Activated CD4-positive, alpha-beta T cell treated with anti-CD3 and anti-CD28 coated beads, Interleukin-2, amount 10 ng/mL, durations not matched to agents 7 days and 5 days (primary cell): ENCODE measurements at places on chromosomes 11 and 22.

DNA sequence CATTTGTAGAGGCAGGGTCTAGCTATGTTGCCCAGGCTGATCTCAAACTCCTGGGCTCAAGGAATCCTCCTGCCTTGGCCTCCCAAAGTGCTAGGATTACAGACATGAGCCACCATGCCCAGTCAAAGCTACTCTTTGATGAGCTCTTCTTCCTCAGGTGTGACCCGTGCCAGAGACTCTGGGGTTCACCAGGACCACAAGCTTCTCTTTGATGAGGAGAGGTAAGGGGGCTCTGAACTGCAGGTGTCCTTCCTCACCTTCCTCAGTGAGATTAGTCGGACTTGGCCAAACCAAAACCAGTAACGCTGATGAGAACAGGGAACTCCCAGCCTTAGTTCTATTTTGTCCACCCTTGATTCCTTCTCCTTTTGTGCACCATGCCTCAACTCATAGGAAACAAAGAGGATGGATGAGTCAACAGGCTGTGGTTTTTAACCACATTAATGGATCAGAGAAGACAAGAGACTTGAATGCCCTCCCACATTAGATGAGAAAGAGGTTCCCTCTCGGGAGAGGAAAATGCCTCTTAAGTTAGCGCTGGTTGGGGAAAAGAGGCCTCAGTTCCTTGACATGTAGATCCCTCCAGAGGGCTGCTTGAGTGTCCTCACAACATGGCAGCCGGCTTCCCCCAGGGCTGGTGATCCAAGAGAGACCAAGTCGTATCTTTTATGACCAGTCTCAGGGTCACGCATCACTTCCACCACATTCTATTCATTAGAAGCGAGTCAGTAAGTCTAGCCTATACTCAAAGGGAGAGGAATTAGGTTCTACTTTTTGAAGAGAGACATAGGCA is 25.7 kb upstream of the CTR9 start:
- peak; percentile 31 for DNase-seq

DNA sequence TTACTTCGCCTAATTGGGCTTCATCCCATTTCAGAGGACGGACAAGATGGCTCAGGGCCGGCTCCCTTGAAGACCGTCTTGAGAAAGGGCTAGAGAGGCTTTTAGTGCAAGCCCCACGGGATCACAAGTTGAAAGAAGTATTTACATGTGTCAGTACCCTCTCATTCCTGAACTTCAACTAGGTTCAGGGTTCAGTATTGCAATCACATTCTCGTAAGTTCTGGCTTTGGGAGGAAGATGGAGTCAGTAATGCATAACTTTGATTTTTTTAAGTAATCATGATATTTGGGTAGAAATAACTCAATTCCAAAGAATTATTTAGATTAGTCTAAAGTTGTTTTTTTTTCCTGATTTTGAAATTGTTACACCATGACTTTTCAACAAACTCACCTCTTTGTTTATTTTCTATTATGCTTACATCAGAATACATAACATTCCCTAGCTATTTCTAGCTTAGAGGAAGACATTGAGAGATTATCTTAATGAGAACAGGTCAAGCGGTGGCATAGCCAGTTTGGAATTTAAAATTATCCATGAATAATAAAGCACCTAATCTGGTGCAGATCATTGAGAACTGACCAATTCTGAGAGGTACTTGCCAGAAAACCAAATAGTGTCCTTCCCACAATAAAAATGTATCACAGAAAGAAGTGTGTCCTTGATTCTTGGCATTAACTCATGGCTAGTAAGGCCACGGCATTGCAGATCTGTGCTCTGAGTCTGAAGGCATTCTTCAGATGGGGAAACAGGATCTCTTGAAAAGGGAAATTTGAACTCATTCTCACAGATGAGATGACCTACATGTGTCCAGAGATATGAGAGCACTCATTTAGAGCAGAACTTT is 92.1 kb upstream of the BLID start:
- no peak for DNase-seq

- DNase-seq = no peak
Observed at GRCh38 chr11:18452927-18453326, 2.7 kb upstream of the LDHAL6A start.

- DNase-seq = no peak
Observed at GRCh38 chr11:88175569-88176075, 379 bp upstream of the RAB38 start.

- peak; percentile 11 for DNase-seq
Observed at GRCh38 chr11:45182902-45183301, 36.5 kb downstream of the PRDM11 start.

DNA sequence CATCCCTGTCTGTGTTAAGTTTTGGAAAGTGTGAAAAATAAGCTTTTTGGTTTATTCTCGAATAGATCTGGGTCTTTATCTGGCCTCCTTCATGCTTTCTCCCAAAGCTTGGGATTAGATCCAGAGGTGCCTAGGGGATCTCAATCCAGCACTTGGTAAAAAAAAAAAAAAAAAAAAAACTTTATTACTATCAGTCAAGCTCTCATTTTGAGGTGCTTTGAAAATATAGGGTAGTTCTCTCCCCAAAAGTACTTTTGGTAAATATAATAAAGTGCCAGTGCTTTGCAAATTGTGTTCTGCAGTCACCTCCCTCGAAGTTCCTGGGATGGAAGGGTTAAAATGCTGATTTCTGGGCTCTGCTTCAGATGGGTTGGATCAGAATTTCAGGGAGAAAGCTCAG is 15.5 kb upstream of the CEP295 start:
- no peak for DNase-seq

- no peak for DNase-seq
Observed at GRCh38 chr11:79062814-79063762, 377.7 kb downstream of the TENM4 start.

GRCh38 chr11:95764267-95764898 is 25.2 kb downstream of the FAM76B start:
- no peak for DNase-seq

DNA sequence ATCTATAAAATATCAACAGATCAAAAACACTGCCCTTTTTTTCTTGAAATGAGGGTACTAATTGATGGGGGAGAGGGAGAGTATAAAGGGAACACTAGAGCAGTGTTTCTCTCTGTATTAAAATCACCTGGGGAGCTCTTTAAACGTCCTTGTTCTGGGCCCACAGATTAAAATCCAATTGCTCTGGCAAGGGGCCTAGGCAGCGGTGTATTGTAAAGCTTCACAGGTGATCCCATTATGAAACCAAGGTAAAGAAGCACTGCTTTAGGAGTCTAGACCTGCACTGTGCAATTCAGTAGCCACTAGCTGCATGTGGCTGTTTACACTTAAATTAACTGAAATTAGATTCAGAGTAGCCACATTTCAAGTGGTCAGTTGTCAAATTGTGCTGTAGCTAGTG is 3.0 kb downstream of the AQP11 start:
- no peak for DNase-seq

GRCh38 chr22:19480789-19481188 is 1.1 kb downstream of the CDC45 start:
- no peak for DNase-seq

DNA sequence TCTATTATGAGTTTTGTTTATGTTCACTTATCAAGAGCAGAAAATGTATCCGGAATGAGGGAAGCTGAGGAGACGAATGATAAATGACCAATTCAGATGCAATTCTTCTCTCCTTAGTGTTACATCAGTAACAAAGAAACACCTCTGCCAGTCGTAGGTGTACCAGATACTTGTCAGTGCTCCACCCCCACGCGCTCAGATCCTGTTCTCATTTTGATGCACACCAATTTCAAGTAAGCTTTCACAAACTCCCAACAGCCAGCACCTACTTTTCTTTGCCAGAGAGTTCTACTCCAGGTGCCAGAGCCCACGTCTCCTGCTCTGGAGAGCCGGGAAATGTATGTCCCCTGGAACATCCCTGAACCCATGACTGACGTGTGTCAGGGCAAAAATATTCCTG is 43.7 kb downstream of the OR8B12 start:
- DNase-seq = no peak

DNA sequence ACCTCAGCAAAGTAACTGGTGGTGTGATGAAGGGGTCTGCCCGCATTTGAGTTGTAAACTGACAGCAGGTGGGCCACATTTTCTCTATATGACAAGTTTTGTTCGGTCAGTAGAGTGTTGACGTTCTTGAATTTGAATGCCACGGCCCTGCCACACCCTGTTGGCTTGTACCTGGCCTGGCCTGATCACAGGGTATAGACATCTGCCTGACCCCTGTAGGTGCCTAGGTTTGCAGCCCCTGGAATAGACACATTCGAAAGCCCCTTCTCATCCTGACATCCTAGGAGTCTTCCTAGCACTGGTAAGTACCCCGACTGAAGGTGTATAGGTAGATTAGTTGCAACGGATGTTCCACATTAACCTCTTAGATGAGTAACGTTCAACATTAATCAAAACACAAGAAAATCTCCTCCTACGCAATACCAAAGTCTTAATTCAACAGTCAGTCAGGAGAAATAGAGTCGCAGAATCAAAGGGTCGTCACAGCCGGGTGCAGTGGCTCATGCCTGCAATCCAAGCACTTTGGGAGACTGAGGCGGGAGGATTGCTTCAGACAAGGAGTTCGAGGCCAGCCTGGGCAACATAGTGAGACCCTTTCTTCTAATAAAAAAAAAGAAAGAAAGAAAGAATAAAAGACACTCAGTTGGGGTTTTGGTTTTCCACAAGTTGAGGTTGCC is 43.6 kb upstream of the CD5 start:
- no peak for DNase-seq

DNA sequence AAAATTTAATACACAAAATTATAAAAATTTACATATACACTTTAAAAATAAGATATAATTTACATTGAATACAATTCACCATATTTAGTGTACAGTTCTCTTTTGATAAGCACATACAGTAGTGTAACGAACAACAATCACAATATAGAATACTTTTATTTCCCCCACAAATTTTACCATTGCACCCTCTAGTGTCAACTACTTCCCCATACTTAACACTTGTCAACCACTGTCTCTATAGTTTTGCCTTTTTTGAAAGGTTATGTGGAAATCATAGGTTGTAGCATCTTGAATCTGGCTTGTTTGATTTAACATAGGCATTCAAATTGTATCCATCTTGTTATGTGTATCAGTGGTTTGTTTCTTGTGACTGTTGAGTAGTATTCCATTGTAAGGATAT is 21.3 kb upstream of the PANX1 start:
- no peak for DNase-seq

DNA sequence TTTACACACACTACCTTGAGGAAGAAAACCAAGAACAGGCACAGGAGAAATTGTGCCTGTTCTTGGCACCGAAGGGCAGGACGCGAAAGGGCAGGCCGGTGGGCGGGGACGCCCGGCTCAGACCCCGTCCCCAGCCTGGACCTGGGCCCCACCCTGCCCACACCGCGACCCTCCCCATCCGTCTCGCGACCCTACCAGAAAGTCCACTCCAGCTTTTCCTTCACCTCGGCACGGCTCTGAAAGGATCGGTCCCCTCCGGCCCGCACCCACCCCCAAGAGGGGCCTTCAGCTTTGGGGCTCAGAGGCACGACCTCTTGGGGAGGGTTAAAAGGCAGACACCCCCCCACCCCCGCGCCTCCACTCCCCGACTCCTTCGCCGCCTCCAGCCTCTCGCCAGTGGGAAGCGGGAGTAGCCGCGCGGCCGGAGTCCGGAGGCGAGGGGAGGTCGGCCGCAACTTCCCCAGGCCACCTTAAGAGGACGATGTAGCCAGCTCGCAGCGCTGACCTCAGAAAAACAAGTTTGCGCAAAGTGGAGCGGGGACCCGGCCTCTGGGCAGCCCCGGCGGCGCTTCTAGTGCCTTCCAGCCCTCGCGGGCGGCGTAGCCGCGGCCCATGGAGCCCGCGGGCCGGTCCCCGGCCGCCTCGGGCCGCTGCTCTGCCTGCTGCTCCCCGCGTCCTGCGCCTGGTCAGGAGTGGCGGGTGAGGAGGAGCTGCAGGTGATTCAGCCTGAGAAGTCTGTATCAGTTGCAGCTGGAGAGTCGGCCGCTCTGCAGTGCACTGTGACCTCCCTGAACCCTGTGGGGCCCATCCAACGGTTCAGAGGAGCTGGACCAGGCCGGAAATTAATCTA is 4.4 kb downstream of the SEC14L6 start:
- DNase-seq = no peak

DNA sequence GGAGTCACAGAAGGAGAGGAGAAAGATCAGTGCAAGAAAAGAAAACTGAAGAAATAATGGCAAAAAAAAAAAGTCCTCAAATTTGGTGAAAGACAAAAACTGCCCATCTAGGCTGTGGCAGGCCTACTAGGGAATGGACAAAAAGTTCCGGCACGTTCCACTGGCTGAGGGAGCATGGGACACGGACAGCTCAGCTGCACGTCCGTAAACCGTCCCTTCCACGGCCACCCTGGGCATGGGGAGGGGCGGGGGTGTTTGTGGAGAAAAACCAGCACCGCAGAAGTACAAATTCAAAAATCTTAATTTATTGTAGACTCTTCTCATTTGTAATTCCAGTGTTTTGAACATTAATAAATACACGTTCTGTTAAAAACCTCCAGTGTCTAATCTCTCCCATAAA is 25.4 kb downstream of the TRMU start:
- DNase-seq = no peak

DNA sequence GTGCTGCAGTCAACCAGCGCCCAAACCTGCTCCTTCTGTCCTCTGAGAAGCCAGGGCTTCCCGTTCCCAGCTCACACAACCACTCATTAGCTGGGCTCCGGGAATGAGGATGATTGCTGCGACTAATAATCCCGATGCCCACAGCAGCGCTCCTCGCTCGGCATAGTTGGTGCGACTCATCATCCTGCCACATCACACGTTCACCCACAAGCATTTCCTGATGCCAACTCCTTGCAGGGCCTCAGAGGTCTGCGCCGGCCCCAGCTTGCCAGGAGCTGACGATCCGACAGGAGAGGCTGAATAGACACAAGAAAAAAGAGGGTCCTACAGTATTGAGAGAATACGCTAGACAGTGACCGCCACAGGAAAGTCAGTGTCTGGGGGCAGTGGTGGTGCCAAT is 10.6 kb upstream of the CSNK1E start:
- DNase-seq = no peak

- DNase-seq = no peak
Observed at GRCh38 chr22:23084453-23085350, 14.4 kb downstream of the GNAZ start.

DNA sequence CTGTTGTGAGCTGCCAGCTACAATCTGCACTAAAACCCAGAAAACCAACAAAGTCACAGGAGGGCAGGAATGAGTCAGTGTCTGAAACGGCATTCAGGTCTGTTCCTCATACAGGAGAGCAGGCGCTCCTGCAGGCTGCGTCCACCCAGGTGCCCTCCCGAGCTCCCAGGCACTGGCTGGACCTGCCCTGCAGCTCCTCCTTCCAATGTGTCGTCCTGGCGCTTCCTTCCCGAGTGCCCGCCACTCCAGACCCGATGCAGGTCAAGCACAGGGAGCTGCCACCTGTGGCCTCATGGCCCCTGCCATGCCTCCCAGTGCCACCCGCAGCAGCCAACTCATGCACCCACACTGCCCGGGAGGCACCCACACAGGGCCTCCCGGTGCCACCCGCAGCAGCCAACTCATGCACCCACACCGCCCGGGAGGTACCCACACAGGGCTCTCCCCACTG is 12.0 kb downstream of the BRD1 start:
- DNase-seq = no peak

GRCh38 chr11:3902441-3902840 is 47.0 kb downstream of the STIM1 start:
- no peak for DNase-seq
